ENCODE measurements at places on chromosomes 16 and 17. TPM values are rescaled to one million over a fixed set of nuclear protein-coding genes. Genes with fewer than 3 reads are reported as not detected.

The PITPNC1 gene
- 6.2 TPM for total RNA-seq

The CLEC3A gene
- total RNA-seq, result not detected

The FOXF1 gene
- total RNA-seq, result 6.4 TPM

The NOD2 gene
- under 0.01 TPM for total RNA-seq

The PDIA2 gene
- 0.51 TPM for total RNA-seq

The CCL14 gene
- total RNA-seq, result not detected

The HSD3B7 gene
- 11.6 TPM for total RNA-seq

The TNFRSF13B gene
- total RNA-seq, result not detected

The FOXL1 gene
- total RNA-seq, result 1.8 TPM

The KRTAP2-1 gene
- total RNA-seq, result not detected

The CDYL2 gene
- 8.5 TPM for total RNA-seq

The KRTAP9-1 gene
- total RNA-seq, result not detected

The SLC35G6 gene
- not detected for total RNA-seq

The KRT13 gene
- total RNA-seq, result 0.46 TPM

The PIRT gene
- not detected for total RNA-seq

The ACBD4 gene
- total RNA-seq, result 3.5 TPM

The CENPN gene
- total RNA-seq, result 36.1 TPM

The ENPP7 gene
- not detected for total RNA-seq

The SLC6A2 gene
- total RNA-seq, result not detected

The CAPNS2 gene
- 1.2 TPM for total RNA-seq

The PABPN1L gene
- total RNA-seq, result not detected

The TOX3 gene
- total RNA-seq, result not detected

The MT1X gene
- total RNA-seq, result 9.4 TPM

The KRT27 gene
- not detected for total RNA-seq

The C16orf92 gene
- not detected for total RNA-seq

The KRTAP3-2 gene
- total RNA-seq, result not detected

The KCNH4 gene
- not detected for total RNA-seq

The CCL3 gene
- total RNA-seq, result not detected

The HSF5 gene
- total RNA-seq, result under 0.01 TPM

The SLC26A11 gene
- 11.3 TPM for total RNA-seq

The SLC12A3 gene
- total RNA-seq, result not detected

The KRT39 gene
- not detected for total RNA-seq
